ENCODE measurements at places on chromosomes 2 and 18. TPM values are rescaled to one million over a fixed set of nuclear protein-coding genes. Genes with fewer than 3 reads are reported as not detected.

- DNase-seq, result no peak
Observed at GRCh38 chr2:60000686-60001085, 552.8 kb downstream of the BCL11A start.

DNA sequence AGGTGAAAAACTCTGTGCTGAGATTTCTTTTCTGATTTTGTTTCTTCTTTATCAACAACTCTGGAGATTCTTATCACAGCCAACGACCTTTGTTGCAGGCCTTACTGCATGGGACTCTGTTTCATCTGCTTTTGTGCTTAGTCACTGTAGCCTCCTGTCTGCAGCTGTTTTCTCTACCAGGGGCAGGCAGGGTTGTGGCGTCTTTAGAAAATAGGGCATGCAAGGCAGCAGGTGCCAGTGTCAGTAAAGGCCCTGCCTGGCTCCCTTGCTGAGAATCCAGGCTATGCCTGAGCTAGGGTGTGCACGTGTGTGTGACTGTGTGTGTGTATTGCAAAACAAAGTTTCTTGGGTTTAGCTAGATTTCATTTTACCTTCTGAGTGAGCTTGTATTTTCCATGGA is 14.6 kb upstream of the SLC9A2 start:
- no peak for DNase-seq

- no peak for DNase-seq
Observed at GRCh38 chr18:10234281-10234680, 220.2 kb upstream of the APCDD1 start.

GRCh38 chr2:70691497-70692140 is 76.4 kb downstream of the ADD2 start:
- DNase-seq, result no peak

DNA sequence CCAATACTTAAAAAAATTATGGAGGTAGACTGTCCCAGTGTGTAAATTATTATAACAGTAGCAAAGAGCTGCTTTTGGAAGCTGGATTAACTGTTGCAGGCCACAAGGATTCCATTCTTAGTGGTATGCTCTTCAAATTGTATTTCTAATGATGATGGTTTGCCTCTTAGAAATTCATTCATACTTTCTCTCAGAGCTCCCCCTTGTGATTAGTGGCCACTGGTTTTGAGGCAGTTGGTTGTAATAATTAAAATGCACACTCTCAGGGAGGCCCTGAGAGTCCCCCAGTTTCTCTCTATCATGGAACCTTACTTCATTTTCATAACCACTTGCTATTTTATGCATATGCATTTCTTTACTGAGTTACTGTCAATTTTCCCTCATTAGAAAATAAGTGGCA is 122.5 kb downstream of the PLA2R1 start:
- no peak for DNase-seq

DNA sequence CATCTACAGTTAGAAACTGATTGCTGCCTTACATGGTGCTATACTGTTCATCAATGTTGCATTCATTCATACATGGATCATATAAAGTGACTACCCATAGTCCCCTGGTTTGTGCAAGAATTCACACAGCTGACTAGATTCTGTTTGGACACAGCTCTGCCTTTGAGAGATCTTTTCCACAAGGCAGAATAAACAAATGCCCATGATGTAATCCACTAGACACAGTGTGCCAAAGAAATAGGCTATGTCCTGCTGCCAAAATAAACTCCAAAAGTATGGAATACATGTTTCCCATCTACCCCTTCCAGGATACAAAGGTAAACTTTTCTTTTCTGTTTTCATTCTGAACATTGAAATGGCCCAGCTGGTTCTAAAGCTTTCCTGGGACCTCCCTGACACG is 269.4 kb upstream of the CHAC2 start:
- no peak for DNase-seq

DNA sequence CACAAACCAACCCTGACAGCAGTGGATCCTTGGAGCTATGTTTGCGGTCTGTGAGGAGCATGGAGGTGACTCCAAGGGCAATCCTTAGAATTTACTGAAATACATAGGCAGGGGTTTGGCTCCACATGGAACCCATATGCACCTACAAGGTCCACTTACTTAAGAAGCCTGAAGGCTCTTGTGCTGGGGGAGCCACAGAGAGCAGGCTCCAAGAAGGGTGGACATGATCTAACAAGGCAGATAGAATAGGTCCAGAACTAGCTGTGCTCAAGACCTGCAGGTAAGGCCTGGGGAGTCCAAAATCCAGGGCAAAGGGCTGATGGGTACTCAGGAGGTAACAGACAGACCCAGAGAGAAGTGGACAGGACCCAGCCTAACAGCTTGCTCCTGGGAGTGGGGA is 1.2 kb upstream of the CDK5R2 start:
- no peak for DNase-seq

DNA sequence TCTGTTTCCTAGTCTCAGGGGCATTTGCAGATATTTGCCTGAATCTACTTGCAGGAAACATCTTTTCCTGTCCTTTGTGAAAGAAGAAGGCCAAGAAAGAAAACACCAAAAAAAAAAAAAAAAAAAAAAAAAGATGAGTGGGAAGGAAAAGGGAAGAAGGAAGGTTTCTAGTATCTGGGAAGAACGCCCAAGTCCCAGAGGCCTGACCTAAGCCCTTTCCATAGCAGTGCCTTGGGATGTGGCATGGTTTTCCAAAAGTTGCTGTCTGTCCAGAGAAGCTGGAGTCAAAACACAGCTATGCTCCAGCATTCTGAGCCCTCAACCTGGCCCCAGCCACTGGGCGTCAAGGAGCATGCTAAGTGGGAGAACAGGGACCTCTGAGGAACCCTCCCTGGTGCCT is 123.5 kb downstream of the INHBB start:
- no peak for DNase-seq

GRCh38 chr2:65292106-65292400 is 64.4 kb downstream of the ACTR2 start:
- no peak for DNase-seq

GRCh38 chr2:37683921-37684780 is 12.7 kb upstream of the CDC42EP3 start:
- no peak for DNase-seq

DNA sequence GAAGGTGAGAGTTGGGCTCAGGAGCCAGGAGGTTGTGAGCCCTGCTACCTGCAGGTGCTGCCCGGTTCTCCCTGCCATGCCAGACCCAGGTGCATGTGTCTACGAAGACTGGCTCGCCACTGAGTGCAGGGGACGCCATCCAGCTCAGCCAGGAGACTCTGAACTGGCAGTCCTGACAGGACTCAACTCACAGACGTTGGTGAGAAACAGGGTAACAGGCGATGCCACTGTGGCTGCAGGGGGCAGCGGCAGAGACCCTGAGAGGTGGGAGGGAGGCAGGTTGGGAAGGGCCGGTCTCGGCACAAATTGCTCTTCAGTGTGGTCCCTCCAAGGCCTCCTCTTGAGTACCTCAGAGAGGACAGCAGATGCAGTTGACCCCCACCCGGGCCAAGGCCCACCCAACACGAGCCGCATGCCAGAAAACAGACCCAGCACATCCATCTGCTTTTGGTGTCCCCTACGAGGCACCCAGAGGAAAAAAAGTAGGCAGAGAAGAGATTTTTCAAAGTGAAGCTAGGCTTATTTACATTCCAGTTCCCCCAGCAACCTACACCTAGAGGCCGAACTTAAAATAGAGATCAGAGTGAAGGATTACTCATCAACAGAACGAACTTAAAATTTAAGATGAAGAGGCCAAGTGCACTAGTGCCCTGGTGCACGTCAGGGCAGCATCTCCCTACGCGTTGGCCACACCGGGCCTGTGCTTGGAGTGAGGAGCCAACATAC is 184.8 kb downstream of the SEPTIN10 start:
- no peak for DNase-seq

DNA sequence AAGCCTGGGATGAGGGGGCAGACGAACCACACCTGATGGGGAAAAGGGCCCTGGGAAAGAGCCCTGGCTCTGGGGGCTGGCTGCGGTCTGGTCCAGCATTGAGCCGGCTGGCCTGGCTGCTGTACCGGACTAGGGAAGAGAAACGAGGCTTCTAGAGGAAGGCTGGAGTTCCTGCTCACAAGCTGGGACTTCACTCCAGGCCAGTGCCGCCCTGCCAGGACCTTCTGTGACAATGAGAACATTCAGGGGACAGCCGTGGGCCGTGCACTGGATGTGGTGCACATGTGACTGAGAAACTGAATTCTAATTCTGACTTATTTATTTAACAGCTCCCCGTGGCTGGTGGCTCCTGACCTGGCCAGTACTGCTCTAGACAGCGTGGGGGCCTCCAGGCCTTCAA is 269.3 kb downstream of the HDAC4 start:
- no peak for DNase-seq

GRCh38 chr2:231707927-231708772 is at the start of gene PTMA:
TSS of gene PTMA (plus strand) at chr2:231708525. CDS start at chr2:231708707, 182 bp downstream.
- DNase-seq, result peak; percentile 100

DNA sequence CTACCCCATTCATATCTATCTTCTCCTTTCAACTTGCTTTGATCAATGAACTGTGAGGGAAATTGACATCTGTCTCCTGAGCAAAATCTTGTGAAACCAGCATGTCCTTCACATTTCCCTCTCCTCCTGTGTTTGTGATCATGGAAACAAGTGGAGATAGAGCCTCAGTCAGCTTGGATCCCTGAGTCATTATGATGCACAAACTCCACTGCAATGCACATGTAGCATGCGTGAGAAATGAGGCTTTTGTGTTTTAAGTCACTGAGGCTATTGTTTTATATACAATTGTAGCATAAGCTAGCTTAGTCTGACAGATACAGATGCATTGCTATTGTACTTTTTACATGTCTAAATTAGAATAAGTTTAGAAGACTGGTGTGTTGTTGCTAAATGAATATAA is 85.2 kb upstream of the HNMT start:
- no peak for DNase-seq

DNA sequence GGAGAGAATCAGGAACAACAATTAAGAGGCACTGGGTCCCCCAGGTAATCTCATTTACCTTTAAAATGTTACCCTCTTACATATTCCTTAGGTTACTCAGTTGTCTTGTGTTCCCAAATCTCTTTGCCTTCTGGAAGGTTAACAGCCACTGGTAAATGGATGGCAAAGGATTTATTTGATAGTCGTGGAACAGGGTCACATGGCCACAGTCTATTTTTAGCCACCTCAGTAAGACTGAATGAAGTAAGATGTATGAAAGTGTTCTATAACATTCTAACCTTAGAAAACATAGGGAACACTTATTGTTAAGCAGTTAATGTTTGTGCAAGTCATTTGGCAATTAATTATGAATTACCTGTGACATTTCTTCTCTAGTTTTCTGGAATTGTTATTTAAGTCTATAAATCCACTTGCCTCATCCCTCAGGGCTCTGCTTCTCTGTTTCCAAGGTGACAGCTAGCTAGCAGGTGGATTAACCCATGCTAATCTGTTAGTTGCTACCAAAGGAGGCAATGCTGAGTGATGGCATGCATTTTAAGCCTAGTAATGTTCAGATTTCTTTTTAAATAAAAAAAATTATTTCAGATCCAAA is 211.0 kb downstream of the PIK3C3 start:
- no peak for DNase-seq

Gene TDRD15
- polyA plus RNA-seq, result 0.05 TPM

Gene DSC3
- polyA plus RNA-seq, result not detected

Gene CACNB4
- not detected for polyA plus RNA-seq

Gene GCKR
- polyA plus RNA-seq, result not detected
